ENCODE measurements at places on chromosomes 3 and 15.

- no peak for DNase-seq
Measured at GRCh38 chr3:182357928-182358327, 435.4 kb upstream of the ATP11B start.

GRCh38 chr3:108178676-108179075, 43.5 kb downstream of the IFT57 start:
- no peak for DNase-seq

DNA sequence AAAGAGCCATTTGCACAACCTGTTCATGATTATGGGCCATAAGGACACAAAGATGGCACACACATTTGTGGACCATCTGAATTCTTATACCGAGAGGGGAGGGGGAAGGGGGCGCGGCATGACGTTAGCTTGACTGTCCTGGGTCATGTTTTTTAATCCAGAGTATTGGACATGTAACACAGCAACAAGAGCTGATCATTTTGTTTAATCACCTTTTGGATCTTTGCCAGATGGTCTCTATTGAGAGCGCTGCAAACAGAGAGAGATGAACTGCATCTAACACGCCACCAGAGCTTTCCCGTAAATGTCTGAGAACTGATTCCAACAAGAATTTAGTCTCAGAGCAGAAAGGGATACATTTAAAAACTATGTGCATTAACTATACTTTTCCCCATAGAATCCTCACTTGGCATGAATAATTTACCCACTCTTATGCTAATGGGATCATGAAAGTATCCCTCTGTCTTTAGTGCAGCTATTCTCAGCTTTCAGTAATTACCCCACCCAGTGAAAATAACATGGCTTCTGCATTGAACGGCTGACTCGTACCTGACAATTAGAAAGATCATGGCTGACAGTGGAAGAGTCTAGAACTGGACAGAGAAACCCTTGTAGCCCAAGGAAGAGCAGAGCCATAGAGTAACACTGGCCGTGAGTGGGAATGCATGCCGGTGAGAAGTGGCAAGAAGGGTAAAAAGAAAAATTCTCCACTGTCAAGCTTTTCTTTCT, 22.6 kb downstream of the MEIS2 start:
- no peak for DNase-seq

DNA sequence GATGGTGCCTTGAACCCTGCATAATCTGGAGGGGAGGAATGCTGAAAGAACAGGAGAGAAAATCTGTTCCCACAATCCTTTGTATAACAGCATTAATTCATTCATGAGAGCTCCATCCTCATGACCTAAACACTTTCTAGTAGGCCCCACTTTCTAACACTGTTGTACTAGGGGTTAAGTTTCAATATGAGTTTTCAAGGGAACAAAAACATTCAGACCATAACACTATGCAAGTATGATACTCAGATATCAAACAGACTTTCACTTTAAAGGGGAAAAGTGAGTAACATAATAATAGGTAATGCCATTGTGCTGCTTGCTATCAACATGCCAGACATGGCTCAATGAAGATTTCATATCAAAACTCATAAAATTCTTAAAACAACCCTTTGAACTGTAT, 32.4 kb upstream of the PLSCR2 start:
- DNase-seq: no peak

DNA sequence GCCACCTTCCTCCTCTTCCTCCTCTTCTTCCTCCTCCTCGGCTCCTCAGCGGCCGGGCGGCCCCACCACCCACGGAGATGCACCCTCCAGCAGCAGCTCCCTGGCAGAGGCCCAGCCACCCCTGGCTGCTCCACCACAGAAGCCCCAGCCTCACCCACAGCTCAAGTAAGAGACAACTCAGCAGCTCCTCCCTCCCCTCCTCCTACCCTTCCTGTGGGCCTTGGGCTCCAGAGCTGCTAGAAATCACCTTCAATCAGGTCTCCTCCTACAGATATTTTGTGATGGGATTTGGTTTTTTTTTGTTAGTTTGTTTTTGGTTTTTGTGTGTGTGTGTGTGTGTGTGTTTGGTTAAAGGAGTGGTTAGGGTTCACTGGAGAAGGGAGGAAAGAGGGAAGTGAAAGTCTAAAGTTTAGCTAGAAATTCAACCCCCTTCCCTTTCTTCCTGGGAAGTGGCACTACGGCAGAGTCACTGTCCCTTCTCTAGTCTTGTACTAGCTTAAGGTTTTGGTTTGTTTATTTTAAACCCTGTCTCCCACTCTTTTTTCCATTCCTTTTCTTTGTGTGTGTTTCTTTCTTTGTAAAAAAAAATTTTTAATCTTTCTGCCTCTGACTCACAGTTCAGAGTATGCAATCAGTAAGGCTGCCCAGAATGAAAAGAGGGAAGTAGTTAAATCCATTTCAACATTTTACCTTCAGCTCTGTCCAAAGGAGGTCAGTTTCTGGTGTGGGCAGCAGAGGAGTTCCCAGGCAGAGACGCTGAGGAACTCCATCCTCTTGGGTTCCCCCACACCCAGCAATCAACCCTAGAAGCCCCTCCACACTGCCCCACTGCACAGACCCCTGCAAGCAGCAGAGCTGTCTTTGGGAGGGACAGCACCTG, 29.0 kb upstream of the TIMP4 start:
- no peak for DNase-seq

GRCh38 chr3:105708980-105709379, 159.8 kb downstream of the CBLB start:
- no peak for DNase-seq

DNA sequence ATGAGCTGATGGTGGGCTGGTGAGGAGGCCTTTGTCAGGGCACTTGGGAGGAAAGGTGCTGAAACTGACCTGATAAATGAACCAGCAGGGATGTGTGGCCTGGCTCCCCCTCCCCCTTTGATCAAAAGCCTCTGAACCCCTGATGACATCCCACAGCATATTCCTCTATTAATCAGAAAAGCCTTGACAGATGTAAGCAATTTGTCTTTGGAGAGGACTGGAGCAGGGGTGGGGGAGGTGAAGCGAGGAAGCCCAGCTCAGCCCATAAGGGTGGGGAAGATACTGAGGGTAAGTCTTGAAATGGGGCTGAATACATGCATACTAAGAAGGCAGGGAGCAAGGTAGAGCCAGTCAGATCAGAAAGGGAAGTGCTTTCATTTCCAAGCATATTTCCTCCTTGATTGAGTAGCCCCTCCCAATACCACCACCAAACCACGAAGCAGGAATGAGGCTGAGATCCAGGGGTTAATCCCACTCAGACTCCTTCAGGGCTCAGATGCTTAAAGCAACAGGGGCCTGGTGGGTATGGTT, 34.7 kb upstream of the MRPS22 start:
- no peak for DNase-seq

DNA sequence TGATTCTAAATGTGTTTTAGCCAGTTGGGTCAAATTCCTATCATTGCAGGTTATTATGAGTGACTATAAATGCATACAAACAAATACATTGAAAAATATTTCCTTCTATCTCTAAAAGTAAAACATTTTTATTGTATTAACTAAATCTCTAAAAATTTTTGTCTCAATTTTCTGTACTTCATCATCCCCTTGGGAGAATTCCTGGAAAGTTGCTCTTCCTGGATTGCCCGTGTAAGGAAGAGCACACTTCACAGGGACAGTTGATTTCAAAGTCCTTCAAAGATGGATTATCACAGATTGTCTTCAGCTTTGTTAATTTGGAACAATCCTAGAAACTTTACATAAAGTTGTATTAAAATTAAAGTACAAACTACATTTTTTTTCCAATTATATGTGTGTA, 595.6 kb downstream of the ROBO1 start:
- DNase-seq: no peak

GRCh38 chr3:17845026-17845812, 102.8 kb upstream of the TBC1D5 start:
- no peak for DNase-seq

- DNase-seq: no peak
Measured at GRCh38 chr3:29515451-29515850, 234.6 kb downstream of the RBMS3 start.

DNA sequence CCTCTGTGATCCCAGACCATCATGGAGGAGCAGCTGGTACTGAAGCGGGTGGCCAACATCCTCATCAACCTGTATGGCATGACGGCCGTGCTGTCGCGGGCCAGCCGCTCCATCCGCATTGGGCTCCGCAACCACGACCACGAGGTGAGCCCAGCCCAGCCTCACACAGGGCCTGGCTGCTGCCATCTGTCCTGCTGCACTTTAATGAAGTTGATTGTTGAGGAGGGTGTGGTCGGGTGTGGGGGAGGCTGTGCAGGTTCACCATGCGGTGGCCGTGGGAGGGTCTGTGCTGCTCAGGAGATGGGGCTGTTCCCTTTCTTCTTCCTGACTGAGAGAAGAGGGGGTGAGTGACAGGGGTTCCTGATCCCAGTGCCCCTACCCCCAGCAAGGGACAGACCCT, 30.6 kb downstream of the ACAD9 start:
- no peak for DNase-seq

GRCh38 chr3:136783708-136784191, 31.6 kb upstream of the STAG1 start:
- no peak for DNase-seq

- no peak for DNase-seq
Measured at GRCh38 chr3:27657404-27657803, 64.7 kb downstream of the EOMES start.

- DNase-seq: peak; percentile 5
Measured at GRCh38 chr3:137110392-137110996, 152.7 kb downstream of the IL20RB start.

DNA sequence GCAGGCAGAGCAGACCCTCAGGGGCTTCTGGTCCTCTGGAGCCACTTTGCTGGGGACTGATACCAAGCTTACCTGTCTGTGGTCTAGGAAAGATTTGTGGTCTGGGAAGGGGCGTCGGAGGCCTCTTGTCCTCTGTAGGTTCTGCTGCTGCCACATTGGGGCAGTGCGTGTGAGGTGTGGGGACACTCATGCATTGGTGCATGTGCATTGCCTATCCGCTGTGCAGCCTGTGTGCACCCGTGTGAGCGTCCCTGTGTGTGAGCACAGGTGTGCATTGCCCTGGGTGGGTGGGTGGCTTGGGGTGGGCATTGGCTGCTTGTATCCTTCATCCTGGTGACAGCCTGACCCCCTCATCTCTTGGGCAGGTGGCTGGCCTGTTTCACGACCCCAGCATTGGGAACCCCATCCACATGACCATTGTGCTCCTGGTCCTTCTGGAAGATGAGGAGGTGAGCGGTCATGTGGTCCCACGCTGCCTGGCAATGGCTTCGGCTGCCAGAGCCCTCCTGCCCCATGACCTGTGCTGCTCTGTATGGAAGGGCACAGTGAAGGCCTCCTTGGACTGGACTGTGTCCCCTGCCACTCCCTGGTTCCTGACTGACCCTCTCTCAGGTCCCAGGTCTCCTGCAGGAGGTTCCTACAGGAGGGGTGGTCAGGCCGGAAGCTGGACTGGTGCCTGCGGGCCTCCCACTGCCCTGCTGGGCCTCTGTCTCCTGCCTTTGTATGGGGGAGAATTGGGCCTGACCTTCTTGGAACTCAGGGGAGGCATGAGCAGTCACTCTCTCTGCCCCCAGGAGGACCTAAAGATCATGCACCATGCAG, 41.5 kb downstream of the SAXO2 start:
- DNase-seq: no peak

- DNase-seq: no peak
Measured at GRCh38 chr3:197734667-197735318, 1.9 kb downstream of the RUBCN start.

All from NCI-H748 treated with DMSO at 0.1 percent for 48 hours (cell line).